ENCODE measurements at places on chromosomes 2 and 18.

- DNase-seq = peak; percentile 8
These were observed 18.6 kb downstream of the EHBP1 start for GRCh38 chr2:62724106-62724505.

DNA sequence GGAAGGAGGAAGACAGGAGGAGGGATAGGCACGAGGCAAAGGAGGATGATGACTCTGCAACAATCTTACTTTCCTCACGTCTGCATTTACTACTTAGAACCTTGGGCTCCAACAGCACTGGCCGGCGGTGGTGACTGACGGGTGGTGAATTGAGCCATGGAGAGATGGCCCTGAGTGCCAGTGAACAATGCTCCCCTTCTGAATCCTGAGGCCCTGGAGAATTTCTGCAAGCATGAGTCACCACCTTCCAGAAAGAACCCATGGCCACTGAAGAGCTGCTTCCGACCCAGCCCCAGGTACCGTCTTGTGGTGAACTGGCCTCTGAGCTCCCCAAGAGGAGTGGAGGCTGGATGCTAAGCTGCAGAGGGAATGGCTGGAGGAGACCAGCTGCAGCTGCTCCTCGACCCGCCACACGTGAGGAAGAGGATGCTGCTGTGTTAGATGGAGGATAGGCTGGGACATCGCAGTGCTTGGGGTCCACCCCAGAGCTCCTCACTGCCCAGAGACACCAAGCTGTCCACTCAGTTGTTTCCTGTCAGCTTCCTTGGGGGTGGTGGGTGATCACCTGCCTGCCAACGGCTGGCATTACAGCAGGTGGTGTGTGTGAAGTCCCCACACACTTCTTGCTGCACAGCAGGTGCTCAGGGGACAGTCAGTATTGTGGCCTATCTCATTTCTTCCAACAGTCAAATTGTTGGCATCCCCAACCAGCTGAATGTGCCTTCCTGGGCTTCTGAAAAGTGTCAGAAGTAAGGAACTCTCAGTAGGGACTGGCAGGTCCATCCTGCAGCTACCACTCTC is 186.5 kb upstream of the ID2 start:
- no peak for DNase-seq

- no peak for DNase-seq
These were observed 37.6 kb upstream of the CD226 start for GRCh38 chr18:69985239-69985638.

DNA sequence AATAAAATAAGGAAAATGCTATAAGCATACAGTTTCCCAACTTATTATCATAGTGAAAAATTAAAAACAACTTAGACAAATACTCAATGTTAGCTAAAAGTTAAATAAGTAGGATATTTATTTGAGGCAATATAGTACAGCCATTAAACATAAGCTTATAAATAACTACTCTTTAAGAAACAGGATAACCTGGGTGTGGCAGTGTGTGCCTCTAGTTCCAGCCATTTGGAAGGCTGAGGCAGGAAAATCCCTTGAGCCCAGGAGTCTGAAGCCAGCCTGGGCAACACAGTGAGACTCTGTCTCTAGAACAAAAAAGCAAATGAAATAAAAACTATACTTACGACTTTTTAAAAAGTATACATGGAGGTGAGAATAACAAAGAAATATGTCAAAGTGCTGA is 39.7 kb downstream of the VIL1 start:
- DNase-seq = no peak

DNA sequence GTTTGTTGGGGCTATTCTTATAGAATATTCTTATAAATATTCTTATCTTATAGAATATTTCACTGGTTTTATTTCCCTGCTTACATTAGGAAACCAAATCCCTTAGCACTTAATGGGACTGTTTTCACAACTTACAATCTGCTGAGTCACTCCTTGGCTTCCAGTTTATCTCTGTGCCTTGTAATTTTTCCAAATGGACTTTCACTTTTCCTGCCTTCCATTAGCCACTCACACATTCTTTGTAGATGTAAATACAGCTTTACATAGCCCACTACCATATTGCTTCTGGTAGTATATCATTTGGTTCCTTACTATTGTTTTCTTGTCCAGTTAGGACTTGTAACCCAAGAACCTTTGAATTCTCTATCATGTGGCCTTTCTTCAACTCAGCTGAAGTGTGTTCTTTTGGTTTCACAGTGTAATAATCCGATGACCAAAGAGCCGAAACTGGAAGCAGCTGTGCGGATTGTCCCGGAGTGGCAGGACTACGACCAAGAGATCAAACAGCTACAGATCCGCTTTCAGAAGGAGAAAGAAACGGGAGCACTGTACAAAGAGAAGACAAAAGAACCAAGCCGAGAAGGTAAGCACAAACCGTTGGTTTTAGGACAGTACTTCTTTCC is 96.1 kb downstream of the UGGT1 start:
- DNase-seq = peak; percentile 58

DNA sequence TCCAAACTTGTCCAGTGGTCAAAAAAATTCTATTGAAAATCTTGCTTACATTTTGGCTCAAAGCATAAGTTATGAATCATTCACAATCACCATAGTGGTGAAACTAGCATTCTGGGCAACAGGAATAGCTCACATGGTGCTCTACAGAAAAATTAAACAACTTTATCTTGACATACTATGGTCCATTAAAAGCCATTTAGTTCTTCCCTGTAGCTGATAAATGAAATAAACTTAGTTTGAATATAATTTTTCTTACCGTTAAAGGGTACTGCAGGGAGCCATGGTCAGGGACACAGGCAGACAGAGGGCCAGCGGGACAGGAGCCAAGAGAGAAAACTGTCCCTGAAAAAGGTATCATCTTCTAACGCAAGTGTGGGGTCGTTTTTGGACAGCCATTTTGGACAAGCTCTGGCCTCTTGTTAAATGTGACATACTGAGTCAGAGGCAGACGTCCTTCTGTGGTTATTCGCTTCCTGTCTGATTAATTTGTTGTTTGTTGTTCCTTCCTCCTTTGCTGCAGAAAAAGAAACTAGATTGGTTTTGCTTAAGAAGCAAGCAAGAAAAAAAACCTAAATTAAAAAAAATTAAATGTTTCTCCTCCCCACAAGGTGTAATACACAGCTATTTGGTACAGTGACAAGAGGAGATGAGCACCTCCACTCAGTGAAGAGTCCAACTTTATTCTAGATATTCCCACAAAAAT is at the start of gene WIPF1:
Gene WIPF1, minus strand, starts transcription at position 460 of the 703 bp plus-strand sequence. CDS start 12,231 bp downstream, outside the sequence.
- DNase-seq = peak; percentile 91

DNA sequence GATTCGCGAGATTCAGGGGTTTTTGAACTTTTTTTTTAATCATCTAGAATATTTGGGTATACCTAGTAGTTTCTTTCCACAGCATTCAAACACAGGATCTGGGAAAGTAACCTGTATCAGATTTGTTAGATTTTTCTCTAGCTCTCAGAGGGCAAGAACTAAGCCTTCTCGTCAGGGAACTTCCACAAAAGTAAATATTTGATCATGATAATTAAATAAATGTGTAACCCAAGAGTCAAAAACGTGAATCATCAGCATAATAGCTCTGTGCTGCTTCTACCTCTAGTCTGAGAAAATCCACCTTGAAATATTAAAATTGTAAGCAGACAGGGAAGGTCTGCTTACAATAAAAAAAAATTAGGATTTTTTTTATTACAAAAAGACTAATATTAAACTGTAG is 225.7 kb upstream of the SPOPL start:
- peak; percentile 20 for DNase-seq

GRCh38 chr2:160913323-160913722 is 246.9 kb upstream of the TANK start:
- DNase-seq = no peak

DNA sequence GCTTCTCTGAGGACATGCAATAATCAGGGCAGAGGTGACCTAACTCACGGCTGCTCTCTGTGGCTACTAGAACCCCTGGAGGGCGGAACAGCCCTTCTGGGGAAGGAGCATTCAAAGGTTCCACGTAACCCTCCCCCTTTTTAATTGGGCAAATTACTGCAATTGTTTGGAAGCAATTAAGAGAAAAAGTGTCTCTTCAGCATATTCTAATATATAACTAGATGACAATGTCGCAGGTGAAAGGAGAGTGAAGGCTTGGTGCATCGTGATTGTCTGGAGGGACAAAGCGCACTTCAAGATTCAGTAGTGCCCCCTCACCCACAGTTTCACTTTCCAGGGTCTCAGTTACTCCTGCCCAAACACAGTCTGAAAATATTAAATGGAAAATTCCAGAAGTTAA is 720.8 kb downstream of the DCDC2C start:
- no peak for DNase-seq

GRCh38 chr18:75377926-75378325 is 49.6 kb downstream of the SMIM21 start:
- DNase-seq = no peak

DNA sequence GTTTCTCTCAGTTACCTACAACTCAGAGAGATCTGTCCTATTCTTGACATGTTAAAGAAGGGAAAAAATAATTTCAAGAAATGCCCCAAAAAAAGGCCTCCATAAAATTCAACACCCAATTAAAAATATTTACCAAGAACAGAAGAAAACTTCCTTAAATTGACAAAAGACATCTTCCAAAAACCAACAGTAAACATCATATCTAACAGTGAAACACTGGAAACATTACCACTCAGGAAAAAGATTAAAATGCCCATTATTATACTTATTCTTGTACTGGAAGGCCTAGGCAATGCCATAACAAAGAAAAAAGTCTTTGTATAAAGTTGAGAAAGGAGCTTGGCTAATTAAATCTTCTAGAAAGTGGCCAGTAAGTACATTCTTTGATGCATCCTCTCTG is 7.2 kb downstream of the DTNB start:
- no peak for DNase-seq

All from cardiac fibroblast (primary cell).